ENCODE measurements at places on chromosomes 3 and 15.

DNA sequence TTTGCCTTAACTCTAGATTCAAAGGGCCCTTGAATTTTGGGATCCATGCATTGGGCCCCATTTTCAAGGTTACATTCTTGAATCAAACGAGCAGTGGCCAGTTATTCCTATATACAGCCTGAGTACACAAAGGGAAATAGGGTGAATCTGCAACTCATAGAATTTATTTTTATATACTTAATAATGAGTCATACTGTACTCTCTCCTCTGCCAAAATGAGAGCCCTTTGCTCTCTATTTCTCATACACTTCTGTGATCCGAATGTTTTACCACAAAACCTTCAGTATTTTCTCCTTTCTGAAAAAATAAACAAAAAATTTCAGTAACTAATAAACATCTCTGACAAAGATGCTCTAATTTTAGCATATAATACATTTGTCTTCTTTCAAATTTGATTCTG is 116.7 kb downstream of the SERPINI1 start:
- DNase-seq = no peak

- DNase-seq = no peak
Measured at GRCh38 chr3:65742914-65743313, 295.8 kb downstream of the MAGI1 start.

DNA sequence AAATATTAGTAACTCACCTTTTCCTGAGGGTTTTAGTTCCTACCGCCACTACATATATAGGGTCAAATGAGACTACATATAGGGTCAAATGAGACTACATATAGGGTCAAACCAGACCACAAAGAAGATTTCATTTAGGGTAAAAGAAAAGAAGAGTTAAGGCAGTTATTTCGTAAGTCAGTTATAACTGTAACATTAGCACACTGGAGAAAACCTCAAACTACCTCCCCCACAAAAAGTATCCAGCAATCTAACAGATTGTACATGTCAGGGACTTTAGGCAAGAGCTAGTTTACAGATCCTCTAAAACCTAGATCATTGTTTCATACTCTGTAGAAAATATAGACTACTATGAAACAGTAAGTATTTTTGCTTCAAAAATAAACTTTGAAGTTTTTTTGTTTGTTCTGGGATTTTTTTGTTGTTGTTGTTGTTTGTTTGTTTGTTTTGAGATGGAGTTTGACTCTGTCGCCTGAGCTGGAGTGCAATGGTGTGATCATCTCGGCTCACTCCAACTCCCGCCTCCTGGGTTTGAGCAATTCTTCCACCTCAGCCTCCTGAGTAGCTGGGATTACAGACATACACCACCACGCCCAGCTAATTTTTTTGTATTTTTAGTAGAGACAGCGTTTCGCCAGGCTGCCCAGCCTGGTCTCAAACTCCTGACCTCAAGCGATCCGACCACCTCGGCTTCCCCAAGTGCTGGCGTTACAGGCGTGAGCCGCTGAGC is 92.4 kb upstream of the CGNL1 start:
- peak; percentile 42 for DNase-seq

GRCh38 chr15:26890988-26891387 is 24.1 kb downstream of the GABRA5 start:
- no peak for DNase-seq

DNA sequence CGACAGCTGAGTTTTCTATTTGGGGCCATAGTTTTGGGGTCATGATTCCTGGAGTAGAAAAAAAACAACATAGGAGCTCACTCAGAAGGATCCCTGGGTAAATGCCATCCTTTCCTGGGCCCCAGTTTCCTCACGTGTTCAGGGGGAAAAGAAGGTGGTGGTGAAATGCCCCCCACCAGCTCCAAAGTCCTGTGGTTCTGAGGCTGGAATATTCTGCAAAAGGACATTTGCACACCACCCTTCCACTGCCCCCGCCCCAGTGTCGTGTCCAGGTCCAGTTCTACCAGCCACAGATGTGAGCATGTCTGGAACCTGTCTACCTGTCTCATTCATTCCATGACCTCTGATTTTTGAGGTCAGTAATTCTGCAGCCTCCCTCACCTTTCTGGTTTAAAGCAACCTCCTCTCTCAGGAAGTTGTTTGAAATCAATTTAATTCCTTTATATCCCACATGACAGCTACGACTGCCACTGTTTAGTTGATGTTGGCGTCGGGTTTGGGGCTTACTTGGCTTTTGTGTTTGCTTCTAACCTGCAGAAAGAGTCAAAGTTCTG is 82.1 kb downstream of the SMAD3 start:
- no peak for DNase-seq

GRCh38 chr3:26293329-26293844 is 329.2 kb upstream of the LRRC3B start:
- no peak for DNase-seq

GRCh38 chr3:124653797-124654469 is 76.3 kb upstream of the UMPS start:
- no peak for DNase-seq

DNA sequence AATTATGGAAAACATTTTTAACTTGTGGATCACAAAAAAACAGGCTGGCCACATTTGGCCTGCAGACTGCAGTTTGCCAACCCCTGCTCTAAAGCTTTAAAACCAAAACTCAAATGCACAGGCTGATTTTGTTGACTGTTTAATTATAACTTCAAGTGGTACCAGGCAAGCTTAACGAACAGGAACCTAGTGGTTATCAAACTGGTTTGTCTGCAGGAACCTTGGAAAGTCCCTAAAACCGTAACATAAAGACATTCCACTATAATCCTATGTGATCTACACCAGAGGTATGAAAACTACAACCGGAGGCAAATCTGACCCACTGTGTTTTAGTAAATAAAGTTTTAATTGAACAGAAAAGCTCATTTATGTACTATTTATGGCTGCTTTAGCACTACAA is 52.4 kb downstream of the TBL1XR1 start:
- DNase-seq = no peak

DNA sequence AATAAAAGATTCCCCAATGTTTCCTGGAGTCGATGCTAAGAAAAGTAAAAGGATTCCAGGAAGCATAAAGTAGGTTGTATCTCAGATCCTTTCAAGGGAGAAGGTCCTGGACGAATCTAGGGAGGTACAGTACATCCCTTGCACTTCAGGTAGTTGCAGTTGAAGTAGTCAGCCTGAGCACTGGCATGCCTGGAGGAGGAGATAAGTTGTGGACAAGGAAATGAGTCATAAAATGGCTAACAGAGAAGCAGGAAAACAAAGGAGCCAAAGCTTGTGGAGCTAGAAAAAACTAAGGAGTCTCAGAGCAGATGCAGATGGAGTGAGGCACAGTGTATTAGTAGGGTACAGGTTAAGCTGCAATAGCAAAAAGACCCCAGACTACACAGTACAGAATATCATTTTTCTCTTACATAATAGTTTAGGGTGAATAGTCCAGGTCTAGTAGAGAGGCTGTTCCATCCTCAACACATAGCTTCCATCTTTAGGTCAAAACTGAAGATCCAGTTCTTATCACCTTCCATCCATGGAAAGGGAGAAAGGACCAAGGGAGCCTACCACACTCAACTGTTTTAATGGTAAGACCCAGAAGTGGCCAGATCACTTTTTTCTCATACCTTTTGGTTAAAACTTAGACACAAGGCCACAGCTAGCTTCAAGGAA is 41.3 kb downstream of the COL6A5 start:
- DNase-seq = no peak

DNA sequence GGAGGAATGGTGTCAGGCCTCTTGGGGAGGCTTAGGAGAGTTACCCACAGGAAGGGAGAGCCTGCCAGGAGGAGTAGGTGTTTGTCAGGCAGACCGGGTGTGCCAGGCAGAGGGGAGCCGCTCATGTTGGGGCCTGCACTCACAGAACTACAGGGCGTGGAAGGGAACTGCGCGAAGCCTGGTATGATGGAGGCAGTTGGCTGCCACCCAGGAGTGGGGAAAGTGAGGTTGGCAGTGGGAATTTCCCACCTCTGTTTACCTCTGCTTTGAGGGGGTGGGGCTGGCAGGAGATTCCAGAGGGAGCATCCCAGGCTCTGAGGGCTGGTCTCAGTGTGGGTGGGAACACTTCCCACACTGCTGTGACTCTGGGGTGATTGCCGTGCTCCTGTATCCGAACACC is 99.9 kb downstream of the SLCO3A1 start:
- DNase-seq = no peak

GRCh38 chr15:60787837-60788691 is 309.1 kb upstream of the ICE2 start:
- no peak for DNase-seq

GRCh38 chr15:69940441-69941300 is 157.0 kb downstream of the TLE3 start:
- no peak for DNase-seq
